Ascending aorta (tissue), 2 donors: ENCODE measurements at places on chromosomes 7 and 10.

GRCh38 chr10:1449572-1450205, 287.6 kb downstream of the ADARB2 start:
- no peak for DNase-seq

DNA sequence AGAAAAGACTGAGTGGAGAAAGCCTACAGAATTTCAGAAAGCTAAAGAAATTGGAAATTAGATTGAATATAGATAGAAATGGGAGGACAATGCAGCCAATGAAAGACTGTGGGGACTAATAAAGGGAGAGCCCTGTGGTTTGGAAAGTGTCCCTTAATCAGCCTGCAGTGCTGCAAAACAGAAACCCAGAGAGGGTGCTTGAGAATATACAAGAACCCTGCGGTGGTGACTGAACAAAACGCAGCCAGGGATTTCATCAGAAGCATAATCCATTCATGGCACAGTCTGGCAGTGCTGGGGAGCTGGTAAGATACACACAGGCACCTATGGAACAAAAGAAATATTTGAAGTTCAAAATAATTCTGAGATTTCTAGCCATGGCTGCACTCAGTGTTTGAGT, 19.1 kb downstream of the CEP41 start:
- DNase-seq: no peak

DNA sequence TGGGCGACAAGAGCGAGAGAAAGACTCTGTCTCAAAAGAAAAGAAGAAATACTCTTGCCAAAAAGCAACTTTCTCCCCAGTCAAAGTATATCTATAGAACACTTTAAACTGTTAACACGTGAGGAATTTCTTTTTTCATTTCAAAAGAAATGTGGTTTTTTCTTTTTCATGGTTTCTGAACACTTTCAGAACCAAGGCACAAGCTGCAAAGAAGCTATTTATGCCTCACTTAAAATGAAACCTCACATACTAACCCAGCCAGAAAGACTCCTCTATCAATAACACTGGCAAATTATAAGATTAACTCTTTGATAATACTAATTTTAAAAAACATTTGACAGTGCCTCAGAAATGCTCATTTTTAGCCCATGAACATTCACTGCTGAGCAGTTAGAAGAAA, 20.9 kb downstream of the TBX20 start:
- no peak for DNase-seq

GRCh38 chr10:4658777-4659176, 167.2 kb upstream of the AKR1E2 start:
- DNase-seq: no peak

DNA sequence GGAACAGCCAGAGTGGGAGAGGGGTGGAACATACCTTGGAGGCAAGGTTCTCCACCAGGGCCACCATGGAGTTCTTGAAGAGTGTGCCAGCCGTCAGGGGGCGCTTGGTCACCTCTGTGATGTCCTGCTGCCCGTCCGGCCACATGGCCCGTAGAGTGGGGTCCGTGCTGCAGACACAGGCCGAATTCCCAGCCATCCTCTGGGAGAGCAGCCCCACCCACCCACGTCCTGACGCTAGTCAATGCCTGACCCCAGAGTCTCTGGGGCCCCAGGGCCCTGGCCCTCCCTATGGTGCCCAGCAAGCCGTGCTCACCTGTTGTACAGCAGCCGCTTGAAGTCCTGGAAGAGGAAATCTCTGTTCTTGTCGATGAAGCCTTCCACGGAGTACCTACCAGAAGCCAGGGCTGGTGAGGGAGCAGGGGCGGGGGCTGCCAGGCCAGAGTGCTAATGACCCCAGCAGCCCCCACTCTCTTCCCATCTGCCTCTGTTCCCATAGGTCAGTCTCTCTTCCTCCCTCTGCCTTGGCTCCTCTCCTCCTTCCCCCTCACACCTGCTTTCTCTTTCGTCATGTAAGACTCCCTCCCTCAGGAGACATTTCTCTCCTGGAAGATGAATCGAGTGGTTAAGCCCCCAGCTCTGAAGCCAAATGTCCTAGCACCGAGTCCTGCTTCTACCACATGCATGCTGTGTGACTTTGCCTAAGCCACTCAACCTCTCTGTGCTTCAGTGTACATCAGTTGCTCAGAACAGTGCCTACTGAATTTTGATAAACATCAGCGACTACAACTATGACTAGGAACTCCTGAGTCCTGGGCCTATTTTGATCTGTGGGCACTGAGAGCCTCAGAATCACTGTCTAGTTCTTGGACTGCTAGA, 11.0 kb downstream of the MYO1G start:
- no peak for DNase-seq
